ENCODE measurements at places on chromosomes 12 and 14.

DNA sequence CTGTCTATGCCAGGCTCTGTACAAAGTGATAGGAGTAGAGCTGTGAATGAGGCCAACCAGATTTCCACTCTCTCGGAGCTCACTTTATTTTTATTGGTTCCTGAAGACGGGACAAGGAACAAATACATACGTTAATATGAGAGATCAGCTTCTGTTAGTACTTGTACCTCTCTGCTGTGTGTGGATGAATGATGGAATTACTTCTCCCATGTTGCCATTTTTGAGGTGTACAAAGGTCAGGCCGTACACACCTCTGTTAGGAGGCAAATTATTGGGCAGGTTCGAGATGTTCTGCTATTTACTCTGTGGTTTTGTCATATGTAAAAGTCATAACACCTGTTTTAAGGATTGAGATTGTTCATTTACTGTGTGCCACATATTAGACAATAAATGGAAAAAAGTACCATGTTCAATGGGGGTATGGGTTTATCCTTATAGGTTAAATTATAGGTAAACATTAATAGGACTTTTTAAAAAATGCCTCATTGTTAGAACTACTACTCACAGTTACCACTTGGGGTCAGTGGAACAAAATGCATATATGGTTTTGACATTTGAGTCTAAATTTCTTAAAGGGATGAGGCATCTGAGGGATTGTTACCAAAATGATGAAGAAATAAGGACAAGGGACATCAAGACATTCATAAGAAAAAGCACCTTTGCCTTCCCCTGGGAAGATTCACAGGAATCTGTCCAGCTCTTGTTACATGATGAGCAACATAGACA lies 26.9 kb downstream of the WBP11 start:
- DNase-seq, result no peak

GRCh38 chr14:73759183-73759713 lies 45.1 kb upstream of the PNMA1 start:
- DNase-seq, result no peak

DNA sequence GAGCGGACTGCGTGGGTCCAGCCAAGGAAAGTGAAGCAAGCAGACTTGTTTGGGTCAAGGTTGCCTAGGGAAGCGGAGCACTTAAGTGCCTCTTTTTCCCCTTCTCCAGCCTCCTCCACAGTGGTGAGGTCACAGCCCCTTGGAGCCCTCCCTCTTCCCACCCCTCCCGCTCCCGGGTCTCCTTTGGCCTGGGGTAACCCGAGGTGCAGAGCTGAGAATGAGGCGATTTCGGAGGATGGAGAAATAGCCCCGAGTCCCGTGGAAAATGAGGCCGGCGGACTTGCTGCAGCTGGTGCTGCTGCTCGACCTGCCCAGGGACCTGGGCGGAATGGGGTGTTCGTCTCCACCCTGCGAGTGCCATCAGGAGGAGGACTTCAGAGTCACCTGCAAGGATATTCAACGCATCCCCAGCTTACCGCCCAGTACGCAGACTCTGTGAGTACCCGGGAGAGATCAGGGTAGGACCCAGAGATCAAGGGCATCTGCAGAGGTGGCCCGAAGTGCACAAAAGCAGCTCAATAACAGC lies at the start of gene TSHR:
TSS of gene TSHR (plus strand) at position 206 of the 526 bp plus-strand sequence. CDS start at position 266, 60 bp downstream.
- no peak for DNase-seq

- DNase-seq, result no peak
These were observed 12.8 kb downstream of the SOAT2 start for GRCh38 chr12:53115891-53116648.

DNA sequence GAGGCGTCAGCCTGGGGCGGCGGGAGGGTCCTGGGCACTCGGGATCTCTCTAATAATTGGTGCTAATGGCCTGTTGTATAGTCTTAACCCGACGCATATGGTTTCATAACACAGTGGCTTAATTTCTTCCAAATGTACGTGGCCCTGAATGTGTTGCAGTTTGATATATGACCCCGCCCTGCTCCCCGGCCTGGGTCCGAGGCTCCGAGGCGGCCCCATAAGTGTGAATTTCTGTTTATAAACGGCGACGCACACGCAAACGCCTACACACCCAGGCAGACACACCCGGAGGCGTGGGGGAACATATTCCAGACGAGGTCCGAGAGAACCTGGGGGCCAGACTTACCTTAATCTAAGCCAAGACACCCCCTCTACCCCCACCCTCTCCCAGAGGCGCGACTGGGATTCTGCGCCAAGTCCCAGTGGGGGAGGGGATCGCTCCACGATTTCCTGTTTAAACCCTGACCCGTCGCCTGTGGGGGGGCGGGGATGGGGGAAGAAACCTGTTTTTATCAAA lies 9.7 kb upstream of the HOXC6 start:
- DNase-seq, result no peak

GRCh38 chr12:131025234-131025633 lies 71.5 kb downstream of the ADGRD1 start:
- no peak for DNase-seq

DNA sequence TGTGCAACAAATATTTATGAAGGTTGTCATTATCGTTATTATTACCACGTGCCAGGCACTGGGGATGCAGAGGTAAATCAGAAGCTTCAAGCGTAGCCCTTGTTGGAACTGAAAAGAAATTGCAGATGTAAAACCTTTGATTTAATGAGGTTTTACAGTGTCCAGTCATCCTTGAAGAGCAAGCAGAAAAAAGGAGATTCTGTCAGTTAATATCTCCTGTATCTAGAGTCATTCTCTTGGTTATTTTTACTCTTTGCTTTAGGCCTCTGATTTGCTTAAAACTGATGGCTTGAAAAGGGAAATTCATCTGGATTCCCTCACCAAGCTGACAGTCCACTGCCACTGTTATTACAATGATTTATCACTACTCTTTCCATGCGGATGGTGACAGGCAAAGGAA lies 179.3 kb downstream of the GALC start:
- no peak for DNase-seq

GRCh38 chr14:92259613-92260357 lies 63.2 kb upstream of the SLC24A4 start:
- DNase-seq, result no peak

DNA sequence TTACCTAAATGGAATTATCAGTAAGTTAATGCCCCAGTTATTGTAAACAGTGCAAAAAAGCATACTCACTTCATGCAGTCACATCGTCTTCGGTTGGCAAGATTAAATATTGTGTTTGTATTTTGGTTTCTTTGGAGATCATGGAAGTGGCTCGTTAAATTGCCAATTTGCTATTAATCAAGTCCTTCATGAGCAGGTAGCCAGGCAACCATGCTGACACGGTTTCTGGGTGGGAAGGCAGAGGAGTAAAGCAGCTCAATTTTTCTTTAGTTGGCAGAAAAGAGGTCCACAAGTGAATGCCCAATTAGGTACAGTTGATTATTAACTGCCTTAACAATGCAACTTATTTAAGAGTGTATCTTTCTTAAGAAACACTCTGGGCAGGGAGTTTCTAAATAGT lies 43.9 kb downstream of the PPP4R3A start:
- no peak for DNase-seq

DNA sequence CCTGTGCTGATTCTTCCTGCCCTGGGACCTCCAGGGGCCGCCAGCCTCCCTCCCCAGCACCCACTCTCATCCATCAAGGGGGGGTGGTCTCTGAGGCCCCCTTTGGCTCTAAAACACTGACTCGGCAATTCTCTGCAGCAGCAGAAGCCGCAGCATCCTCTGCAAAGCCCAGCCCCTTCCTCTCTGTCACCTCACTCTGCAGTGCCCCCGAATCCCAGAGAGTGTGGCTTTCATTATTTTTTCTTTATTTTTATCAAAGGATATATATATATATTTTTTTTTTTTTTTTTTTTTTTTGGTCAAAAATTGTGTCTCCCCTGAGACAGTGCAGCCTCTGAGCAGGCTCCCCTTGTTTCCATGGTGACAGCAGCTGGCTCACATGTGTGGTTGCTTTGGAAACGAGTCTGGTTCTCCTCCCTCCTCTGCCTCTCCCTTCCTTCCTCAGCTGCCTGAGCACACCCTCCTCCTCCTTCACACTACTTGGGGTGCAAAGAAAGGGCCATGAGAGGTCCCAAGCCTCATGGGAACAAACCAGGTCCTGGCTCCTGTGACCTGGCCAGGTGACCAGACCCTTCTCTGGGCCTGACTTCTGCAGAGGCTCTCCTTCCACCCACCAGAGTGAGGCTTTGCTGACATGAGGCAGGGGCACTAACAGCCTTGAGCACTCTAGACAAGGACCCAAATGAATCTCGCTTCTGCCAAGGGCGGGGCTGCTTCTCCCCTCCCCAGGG lies 100.5 kb downstream of the LRRC74A start:
- DNase-seq, result no peak

GRCh38 chr12:76026643-76027063 lies 4.9 kb downstream of the PHLDA1 start:
- DNase-seq, result no peak

DNA sequence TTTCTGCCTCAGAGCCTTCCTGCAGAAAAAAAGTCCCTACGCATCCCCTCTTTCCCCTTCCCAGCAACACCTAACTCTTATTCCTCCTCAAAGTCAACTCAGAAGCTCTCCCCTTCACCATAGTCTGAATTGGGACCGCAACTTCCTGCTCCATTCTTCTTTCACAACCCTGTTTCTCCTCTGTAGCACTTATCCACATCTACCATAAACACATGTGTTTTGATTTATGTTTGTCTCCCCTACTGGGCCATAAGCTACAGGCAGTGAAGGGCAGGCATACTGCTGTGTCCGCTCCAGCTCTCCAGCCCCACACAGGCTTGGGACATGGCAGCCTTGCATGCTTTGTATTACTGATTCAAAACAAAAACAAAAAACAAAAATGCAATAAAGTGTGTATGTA lies 5.9 kb downstream of the SDR9C7 start:
- DNase-seq, result peak; percentile 5

GRCh38 chr14:92704036-92704804 lies 44.2 kb downstream of the LGMN start:
- DNase-seq, result peak; percentile 18

DNA sequence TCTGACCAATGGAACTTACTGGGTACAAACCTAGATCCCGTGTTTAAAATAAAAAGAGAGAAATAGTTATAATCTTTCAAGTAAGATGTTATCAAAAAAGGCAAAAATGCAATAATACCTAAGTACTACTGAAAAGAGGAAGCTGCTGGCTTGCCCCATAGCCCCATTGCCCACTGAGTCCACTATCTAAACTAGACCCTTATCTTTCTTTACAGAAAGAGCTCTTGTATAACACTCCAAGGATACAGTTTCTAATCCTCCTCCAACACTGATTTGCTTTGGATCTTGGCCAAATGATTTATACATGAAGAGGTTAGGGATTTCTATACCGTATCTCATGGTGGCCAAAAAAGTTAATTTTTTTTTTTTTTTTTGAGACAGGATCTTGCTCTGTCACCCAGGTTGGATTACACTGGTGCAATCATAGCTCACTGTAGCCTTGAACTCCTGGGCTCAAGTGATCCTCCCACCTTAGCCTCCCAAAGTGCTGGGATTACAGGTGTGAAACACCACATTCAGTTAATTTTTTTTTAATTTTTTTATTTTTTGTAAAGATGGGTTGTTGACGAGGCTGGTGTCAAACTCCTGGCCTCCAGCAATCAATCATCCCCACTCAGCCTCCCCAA lies 2.6 kb downstream of the GXYLT1 start:
- DNase-seq, result peak; percentile 57

- DNase-seq, result no peak
These were observed at the start of gene SOX5 for GRCh38 chr12:23949348-23950209. Gene SOX5 (minus strand): TSS chr12:23949670. CDS start chr12:23949601, 69 bp downstream.

GRCh38 chr14:97697772-97698171 lies 900.6 kb downstream of the VRK1 start:
- no peak for DNase-seq

DNA sequence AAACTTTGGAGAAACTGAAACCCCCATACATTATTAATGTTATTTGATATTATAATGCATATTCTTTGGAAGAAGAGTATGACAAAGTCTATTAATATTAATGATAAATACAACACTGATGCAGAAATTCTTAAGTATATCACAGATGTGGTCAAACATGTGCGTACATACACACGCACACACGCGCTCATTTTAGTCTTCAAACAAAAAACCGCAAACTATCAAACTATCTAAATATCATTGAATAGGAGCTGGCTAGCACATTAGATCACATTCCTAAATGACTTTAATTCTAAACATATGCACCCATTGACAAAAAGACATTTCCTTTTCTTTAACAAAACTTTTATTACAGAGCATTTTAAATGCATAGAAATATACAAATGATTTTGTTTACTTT lies 872.7 kb downstream of the SLC16A7 start:
- DNase-seq, result no peak

DNA sequence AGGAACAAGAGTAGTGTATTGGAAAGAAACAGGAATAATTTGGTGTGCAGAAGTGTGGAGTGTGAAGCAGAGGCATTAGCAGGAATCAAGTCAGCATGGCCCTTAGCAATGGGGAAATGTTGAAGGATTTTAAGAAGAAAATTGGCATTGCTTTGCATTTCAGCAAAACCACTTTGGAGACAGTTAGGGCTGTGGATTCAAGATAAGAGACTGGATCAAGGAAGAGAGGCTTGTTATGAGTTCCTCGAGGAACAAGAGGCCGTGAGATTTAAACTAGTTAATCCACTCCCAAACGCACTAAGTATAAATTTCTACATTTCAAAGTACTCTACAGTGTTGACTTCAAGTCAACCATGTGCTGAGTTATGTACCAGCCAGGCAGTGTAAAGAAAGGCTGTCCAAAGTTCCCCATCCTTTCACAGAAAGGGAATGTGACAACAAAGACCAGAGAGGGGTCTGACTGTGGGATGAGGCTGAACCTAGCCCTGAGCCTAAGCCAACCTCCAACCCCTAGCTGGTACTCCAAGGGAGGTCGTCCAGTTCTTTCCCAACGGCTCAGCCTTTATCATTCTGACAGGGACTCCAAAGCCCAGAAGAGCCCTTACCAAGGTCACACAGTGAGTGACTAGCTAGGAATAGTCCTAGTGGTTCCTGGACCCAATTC lies 91.2 kb upstream of the BMP4 start:
- no peak for DNase-seq

- no peak for DNase-seq
These were observed 6.0 kb upstream of the RFX4 start for GRCh38 chr12:106576848-106577247.

GRCh38 chr14:62934439-62934838 lies 110.8 kb downstream of the KCNH5 start:
- DNase-seq, result no peak

DNA sequence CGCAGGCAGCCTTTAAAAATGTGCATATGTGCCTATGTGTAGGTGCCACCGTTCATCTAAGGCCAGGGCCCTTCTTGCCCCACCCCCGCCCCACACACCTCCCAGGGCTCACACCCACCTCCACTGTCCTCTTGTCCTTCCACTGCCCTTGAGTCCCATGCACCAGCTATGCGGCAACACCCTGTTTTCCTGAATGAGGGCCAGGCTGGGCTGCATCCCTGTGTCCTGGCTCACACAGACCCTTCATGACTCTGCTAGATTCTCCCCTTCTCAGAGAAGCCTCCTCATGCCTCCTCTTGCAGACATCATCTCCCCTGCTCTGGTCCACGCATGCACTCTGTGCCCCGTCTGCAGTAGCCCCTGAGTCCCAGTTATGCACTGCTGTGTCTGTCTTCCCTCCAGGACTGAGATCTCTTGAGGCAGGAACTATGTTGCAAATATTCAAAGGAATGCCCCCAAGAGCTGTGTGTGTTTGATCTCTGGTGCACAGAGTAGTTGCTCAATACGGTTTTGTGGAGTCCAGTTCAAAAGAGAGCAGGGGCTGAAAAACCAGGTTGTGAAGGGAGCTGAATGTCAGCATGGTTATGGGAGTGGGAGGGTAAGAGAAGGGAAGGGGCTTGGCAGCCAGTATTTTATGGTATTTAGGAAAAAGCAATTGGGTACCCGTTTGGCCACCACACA lies 47.3 kb upstream of the ESRRB start:
- no peak for DNase-seq

- no peak for DNase-seq
These were observed 25.2 kb downstream of the SINHCAF start for GRCh38 chr12:31300783-31301182.
